Heart right ventricle (tissue), 16 donors: ENCODE measurements at places on chromosomes 7 and 10. TPM values are rescaled to one million over a fixed set of nuclear protein-coding genes. Genes with fewer than 3 reads are reported as not detected.
A peak's percentile ranks its signal among the peaks of the same experiment; 100 is the strongest.

TMEM140 gene
- polyA plus RNA-seq, result 28.3 TPM

DNA sequence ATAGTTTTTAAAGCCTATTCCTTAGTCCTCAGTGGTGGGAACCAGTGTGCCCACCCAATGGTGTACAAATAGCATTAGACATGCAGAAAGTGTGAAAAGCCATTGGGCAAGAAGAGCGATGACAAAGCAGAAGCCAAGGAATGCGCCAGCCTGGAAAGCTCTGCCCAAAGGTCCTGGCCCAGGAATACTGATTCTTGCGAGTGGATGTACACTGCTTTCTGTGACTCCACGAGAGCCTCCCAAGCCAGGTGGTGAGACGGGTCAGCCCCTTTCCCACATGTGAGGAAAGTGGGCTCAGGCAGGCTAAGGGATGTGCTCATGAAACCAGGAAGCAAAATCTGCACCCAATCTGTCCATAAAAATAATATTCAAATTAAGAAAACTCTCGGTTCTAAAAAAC, 106.6 kb downstream of the ADCY1 start:
- DNase-seq, result no peak

GRCh38 chr7:137017221-137017620, 148.8 kb downstream of the CHRM2 start:
- no peak for DNase-seq

MMD2 gene
- not detected for polyA plus RNA-seq

BTBD16 gene
- polyA plus RNA-seq, result 0.29 TPM

DNA sequence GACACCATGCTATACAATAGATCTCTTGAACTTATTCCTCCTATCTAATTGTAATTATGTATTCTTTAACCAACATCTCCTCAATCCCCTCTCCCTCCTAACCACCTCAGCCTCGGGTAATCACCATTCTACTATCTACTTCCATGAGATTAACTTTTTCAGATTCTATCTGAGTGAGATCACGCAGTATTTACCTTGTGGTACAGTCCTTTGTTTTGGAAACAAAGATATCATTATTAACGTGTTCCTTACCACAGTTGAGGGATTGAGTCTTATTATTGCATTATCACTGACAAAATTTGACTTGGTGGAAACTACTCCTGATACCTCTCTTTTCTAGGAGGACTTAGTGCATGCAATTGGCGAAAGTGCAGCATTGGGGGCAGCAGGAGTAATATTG, 26.0 kb upstream of the HYAL4 start:
- no peak for DNase-seq

- DNase-seq, result no peak
Observed at GRCh38 chr10:113540845-113541548, 11.9 kb upstream of the HABP2 start.

- no peak for DNase-seq
Observed at GRCh38 chr7:35736725-35737124, 41.8 kb upstream of the HERPUD2 start.

- DNase-seq, result no peak
Observed at GRCh38 chr7:152076324-152076821, 50.9 kb downstream of the GALNT11 start.

GPRIN2 gene
- not detected for polyA plus RNA-seq

GRCh38 chr7:34751725-34752643, 94.0 kb downstream of the NPSR1 start:
- DNase-seq, result no peak

GPR141 gene
- 0.06 TPM for polyA plus RNA-seq

- DNase-seq, result peak; percentile 97
Observed at GRCh38 chr10:72297805-72298591, 24.3 kb downstream of the DDIT4 start.

DNA sequence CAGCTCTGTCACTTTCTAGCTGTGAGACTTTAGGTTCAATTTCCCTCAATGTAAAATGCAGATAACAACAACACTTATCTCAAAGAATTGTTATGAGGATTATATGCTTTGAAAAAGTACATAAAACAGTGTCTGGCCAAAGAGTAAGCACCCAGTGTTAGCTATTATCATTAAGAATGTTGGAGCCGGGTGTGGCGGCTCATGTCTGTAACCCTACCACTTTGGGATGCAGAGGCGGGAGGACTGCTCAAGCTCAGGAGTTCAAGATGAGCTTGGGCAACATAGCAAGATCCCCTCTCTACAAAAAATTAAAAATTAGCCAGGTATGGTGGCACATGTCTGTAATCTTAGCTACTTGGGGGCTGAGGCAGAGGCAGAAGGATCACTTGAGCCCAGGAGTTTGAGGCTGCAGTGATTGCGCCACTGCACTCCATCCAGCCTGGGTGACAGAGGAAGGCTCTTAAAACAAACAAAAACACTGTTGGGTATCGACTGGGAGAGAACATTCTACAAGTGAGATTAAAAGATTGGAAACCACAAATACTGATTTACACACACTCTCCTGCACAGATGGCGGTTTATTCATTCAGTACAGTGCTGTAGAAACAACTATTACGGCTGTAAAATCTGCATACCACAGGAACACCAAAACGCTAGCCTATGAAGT, 107.3 kb downstream of the PROSER2 start:
- DNase-seq, result no peak

DNA sequence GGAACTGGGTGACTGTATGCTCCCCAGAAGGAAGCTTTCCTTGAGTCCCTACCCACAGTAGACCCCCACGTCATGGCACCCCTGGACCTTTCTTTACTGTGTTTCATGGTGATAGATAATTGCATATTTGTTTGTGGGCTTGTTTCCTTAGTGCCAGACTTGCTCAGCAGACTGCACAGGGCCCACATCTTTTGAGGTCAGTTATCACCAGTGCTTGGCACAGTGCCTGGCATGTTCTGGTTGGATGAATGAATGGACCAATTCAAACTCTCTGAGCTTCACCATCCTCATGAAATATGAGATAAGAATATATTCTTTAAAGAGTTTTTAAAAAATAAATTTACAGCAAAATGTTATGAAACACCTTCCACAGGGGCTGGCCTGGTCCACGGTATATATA, 78.4 kb upstream of the EMX2 start:
- DNase-seq, result no peak

DNA sequence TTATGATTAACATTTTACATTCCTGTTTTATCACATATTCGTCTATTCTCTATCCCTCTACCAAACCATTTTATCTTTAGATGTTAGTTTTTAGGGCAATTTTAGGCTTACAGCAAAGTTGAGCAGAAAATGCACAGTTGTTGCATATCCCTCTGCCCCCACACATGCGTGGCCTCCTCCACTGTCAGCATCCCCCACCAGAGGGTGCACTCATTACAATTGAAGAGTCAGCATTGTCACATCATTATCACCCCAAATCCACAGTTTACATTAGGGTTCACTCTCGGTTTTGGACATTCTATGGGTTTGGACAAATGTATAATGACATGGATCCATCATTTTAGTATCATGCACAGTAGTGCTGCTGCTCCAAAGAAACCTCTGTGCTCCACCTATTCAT, 86.4 kb downstream of the WDR37 start:
- DNase-seq, result no peak

DNA sequence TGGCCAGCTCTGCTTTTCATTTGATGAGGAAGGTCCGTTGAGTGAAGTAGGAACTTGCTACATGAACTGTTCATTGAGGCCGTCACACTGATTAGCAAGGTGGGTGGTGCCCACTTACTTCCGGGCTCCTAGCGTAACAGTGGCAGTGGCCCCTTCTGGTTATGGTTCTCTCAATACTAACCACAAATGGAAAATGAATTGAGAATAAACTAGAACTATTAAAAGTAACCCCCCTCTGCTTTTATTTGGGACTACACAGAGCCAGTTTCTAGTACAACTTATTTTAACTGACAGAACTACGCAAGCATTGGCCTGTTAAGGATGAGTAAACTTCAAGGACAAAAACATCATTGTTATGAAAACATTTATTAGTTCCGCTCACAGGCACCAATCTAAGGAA, 519.1 kb downstream of the INHBA start:
- DNase-seq, result no peak

LRRC17 gene
- 2.5 TPM for polyA plus RNA-seq

DNA sequence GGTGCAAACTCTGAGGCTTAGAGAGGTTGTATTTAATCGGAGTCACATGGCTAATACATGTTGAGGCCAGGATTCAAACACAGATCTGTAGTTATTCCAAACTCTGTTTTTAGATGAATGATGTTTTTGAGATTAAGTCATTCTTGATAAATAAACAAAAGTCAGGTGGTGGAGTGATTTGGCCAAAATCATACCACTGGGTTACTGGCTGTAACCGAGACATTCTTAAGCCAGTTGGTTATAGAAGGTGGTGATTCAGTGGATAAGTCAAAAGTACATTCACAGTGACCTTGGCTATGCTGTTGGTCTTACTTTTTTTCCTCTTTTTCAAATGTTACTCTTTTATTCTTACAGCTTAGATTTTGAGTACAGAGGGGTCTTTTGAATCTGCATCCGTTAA, 361.4 kb downstream of the KIF20B start:
- DNase-seq, result no peak

- no peak for DNase-seq
Observed at GRCh38 chr10:125768219-125768855, 7.3 kb downstream of the MMP21 start.

DNA sequence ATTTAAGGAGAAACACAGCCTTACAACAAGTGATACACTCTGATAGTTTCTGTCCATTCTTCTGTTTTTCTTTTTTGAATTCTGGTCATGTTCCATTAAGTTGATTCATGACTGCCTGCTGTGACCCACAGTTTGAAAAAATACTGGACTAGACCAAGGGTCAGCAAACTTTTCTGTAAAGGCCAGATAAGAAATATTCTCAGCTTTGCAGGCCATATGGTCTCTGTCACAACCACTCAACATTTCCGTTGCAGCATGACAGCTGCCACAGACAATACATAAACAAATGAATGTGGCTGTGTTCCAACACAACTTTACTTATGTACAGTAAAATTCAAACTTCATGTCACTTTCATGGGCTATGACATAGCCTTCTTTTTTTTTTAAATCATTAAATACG, 156.7 kb downstream of the PLXNA4 start:
- DNase-seq, result no peak

ATG9B gene
- 0.59 TPM for polyA plus RNA-seq

HDAC9 gene
- polyA plus RNA-seq, result 1.9 TPM

SCIN gene
- 0.01 TPM for polyA plus RNA-seq

DNA sequence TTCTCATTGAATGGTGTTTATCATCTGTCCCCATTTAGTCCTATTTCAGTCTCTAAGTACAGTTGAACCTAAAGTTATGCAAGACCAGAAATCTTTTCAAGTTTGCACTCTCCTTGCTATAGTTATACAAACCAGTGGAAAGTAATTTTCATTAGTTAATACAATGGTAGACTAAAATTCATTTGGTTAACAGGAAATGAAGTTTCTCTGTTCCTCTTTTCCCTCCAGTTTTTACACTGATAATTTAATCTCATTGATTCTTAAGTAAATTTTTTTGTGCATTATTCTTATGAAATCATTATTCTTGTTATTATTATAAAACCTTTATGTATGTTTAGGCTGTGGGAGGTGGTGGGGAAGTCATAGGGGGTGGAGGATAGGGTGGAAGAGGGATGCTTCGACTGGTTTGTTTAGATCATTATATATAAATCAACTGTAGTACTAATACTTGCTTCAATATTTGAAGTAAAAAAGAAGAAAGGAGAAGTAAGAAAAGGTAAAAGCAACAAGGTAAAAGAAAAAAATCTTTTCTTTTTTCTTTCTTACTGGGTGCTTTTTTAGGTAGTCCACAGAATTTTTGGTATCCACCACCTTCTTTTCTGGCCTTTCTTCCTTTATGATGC, 104.1 kb downstream of the GPR85 start:
- DNase-seq, result no peak

DNA sequence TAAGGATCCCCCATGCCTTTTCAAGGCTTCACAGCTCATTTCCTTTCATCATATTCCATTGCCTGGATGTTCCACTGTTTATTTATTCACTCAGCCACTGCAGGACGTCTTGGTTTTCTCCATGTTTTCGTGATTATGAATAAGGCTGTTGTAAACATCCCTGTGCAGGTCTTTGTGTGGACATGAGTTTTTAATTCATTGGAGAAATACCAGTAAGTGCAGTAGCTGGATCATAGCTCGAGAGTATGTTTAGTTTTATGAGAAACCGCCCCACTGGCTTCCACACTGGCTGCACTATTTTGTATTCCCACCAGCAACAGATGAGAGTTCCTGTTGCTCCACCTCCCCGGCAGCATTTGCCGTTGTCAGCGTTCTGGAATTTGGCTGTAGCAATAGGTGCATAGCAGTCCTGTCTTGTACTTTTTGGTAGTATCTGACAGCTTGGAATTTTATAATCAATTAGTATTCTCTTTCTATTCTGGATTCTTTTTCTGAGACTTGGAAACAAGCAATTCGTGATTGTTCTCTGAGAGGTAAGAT, 269.9 kb upstream of the PITRM1 start:
- no peak for DNase-seq

- no peak for DNase-seq
Observed at GRCh38 chr10:24822590-24822989, 98.9 kb upstream of the ARHGAP21 start.

ZEB1 gene
- polyA plus RNA-seq, result 25.5 TPM

FAM131B gene
- polyA plus RNA-seq, result 0.37 TPM

SPDYE6 gene
- polyA plus RNA-seq, result 0.03 TPM

GRCh38 chr7:50812094-50812493, 29.4 kb upstream of the GRB10 start:
- no peak for DNase-seq
